RCC 7860 (cell line): ENCODE measurements at places on chromosomes 5 and 9.

- peak; percentile 87 for DNase-seq
Observed at GRCh38 chr5:9888501-9888901, 258.4 kb upstream of the TAS2R1 start.

GRCh38 chr9:125810161-125810560, 63.0 kb downstream of the PBX3 start:
- no peak for DNase-seq

DNA sequence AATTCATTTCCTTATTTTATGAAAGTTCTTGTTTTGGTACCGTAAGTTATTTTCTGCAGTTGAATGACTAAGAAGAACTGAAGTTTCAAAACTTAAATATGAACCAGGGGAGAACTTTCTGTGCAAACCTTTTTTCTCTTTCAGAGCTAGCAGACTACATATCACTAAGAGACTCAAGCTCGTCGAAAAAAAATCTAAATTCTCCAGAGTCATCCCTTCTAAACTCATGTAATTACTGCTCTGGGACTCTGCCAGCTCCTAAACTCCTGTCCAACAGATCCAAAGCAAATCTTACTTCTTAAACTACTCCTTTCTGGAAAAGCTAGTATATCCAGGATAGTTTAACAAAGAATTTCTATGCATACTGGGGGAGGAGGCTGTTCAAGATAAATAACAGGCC, 87.0 kb upstream of the NR5A1 start:
- DNase-seq = no peak

GRCh38 chr5:148471379-148471778, 87.6 kb downstream of the FBXO38 start:
- DNase-seq = no peak

GRCh38 chr5:16854351-16854750, 81.7 kb downstream of the MYO10 start:
- DNase-seq = no peak

DNA sequence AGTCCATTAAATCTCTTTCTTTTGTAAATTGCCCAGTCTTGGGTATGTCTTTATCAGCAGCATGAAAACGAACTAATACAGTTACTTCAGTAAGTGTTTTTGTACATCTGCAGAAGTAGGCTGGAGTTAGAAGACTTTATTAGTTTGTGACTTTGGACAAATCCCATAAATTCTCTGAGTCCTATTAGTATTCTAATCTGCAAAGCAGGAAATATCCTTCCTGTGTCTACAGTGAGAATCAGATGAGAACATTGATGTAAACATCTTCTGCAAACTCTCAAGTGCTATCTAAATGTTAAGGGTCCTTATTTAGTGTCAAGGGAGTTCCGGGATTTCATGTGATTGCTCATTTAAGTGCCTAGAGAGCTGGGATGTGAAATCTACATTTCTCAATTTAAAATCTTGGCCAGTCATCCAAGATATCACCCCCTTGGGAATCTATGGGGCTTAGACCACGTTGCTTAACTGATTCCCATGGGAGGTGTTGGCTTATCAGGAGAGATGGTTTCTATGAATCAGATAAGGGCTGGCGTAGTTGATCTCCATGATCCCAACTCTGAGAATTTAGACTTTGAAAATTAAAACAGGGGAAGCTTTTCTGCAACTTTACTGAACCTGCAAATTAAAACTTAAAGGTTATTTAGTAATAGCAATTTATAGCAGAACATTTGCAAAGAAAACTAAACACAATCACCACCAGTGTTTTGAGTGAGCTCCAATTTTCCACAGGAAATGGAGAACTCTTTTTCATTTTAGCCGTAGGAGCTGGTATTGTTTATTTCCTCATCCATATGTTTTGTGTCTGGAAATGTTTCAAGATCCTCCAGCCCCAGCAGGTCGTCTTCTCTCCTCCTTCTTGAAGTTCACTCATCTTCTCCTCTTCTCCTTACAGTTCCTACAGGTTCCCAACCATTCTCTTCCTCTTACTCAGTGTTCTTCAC, 241.6 kb upstream of the CD180 start:
- no peak for DNase-seq

DNA sequence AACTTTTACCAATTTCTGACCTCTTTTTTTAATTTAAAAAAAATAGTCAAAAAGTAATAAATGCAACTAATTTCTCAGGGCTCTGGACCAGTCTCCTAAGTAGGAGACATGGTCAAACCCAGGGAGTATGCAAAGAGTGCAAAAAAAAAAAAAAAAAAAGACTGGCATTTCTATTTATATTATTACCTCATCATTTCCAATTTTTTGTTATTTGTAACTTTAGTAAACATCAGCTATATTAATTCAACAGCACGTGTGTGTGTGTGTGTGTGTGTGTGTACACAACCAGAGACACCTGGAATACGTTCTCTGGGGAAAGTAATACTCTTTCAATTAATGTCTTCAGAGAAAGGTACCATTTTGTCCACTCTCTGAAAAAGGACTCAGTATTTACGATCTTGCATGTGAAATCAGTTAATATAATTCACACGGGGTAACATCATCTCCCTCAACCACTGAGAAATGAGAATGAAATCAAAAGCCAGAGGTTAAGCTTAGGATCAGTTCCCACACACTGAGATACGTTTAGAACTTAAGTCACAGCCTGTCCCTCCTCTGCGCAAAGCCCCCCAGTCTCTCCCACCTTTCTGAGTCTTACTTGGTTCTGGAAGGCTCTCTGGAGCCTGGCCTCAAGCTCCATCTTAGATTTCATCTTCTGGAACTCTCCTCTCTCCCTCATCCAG, 21.9 kb downstream of the ZNF608 start:
- DNase-seq = no peak

DNA sequence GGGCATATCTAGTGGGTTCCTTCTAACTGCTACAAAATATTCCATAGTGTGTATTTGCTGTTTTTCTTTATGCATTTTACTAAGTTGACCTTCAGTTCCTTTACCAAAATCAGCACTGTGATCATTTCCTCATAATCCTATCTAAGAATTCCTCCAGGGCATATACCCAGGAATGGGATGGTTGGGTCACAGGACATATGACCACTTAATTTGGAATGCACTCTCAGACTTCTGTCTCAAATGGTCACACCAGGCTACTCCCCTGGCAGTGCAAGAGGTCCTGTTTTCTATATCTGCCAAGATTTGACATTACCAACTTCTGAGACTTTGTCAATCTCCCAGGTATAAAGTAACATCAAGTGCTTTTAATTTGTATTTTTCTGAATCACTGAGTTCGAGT, 63.9 kb downstream of the ADAMTS12 start:
- no peak for DNase-seq

DNA sequence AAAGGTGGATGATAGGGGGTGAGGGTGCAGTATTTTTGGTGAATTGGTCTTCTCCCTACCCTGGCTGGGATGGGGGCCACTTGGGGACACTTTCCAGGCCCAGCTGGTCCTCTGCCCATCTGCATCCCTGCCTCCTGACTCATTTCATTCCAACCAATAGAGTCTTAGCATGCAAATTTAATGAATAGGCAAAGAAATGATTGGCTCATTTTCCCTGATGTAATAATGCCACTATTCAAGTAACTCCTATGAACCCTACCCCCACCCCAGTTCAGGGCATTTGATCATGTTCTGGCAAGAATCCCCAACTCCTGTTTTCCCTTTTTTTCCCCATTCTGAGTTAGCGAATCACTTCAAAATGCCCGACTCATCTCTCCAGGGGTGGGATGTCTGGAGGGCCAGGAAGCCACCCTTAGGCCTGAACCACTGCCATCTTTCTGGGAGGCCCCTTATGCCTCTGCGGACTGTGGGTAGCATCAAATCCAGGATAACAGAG, 56.7 kb downstream of the PCDH1 start:
- no peak for DNase-seq
